Stimulated activated CD8-positive, alpha-beta memory T cell treated with anti-CD3 and anti-CD28 coated beads, Interleukin-4, amount 100 ng/mL, for 4 hours (primary cell): ENCODE measurements at places on chromosomes 5 and 9.

DNA sequence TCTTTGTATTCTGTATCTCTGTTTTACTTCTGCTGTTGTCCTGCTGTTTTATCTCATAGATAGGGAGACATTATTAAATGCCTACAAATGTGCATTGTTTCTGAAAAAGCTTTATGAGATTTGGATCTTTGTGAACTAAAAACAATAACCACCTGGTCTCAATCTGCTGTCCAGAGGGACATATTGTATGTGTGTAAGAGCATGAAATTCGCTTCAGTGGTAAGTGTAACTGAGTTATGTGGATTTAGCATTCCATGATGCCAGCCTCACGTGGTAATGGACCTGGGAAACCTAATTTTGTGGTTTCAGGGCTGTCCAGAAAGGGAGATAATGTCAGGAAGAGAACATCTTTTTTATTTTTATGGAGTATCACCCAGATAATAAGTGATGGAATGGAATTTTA is 119.3 kb downstream of the GDNF start:
- no peak for DNase-seq

GRCh38 chr9:33125461-33125860 is 41.7 kb downstream of the B4GALT1 start:
- no peak for DNase-seq

DNA sequence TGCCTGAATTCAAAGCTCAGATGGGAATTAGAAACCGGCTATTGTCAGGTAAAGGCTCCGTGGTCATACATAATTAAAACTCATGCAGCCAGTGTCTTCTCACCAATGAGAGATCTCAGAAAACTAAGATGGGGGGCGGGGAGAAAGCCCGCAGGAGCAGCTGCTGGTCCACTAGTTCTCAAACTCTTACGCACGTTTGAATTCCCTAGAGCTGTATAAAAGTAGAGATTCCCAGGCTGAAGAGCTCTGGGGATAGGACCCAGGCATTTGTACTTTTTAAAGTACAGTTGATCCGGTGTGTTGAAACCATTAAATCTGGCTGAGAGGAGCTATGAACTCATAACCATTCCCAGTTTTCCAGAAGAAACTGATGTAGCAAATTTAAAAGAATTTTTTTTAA is 68.5 kb downstream of the FRMD3 start:
- no peak for DNase-seq

DNA sequence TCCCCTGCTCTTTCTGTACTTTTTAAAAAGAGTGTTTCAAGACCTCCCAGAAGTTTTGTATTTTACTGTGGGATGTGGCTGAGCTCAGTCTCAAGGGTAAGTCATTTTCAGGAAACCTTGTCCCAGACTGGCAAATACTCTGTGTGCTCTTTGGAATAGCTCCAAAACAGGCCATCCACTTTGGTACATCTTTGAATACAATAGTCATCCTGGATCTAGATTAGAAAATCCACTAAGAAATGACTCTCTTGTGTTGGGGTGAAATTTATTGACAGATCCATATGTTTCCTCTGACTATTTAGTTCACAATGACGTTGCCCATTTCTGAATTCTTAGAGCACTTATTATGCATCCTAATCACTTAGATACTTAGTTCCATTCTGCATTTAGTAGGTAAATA is 95.2 kb downstream of the PLCXD3 start:
- DNase-seq: no peak

GRCh38 chr5:160419458-160420330 is 813 bp upstream of the SLU7 start:
- no peak for DNase-seq

DNA sequence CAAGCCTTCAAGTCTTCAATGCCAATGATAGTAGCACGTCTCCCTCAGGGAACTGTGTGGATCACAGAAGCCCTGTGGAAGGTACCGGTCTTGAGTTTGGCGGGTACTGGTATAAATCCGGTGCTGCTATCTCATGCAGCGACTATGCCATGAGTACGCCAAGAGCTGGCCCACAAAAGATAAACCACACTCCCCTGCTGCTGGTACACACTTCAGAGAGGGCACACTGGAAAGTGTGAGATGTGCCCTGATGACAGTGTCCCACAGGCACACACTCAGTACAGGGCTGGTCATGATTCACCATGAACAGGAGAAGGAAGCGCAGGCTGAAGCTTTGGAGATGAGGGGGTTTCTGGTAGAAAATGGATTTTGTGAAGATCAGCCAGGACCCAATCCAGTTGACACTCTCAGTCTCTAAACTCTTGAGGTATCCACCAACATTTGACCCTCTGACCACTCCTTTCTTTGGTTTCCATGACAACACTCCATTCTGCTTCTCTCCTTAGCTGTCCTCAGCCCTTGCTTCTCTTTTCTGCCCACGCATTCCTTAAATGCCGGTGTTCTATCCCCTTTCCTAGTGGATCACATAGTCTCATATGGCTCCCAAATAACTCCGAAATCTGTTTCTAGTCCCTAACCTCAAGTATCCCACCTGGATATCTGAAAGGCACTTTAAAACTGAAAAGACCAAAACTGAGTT is 5.1 kb downstream of the AMACR start:
- DNase-seq: no peak

DNA sequence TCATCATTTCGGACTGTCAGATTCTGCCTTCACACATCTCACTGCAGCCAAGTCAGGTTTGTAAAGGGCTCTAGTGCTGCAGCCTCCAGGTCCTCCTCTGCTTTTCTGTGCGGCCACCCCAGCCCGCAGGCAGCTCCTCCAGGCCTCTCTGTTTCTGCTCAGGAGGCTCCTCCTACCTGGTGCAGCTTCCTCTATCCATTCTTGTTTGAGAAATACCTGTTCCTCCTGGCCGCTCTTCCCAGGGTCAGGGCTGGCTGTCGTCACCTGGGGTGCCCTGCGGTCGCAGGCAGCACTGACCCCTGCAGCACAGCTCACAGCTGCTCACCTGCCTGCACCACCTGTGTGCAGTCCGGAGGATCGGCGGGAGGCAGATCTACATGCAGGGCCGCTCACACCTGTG is 387.7 kb upstream of the IRX4 start:
- no peak for DNase-seq
